ENCODE measurements at places on chromosomes 5 and 9.

- no peak for DNase-seq
Observed at GRCh38 chr9:126485662-126486061, 128.1 kb upstream of the LMX1B start.

- no peak for DNase-seq
Observed at GRCh38 chr5:13412040-13412595, 532.4 kb downstream of the DNAH5 start.

GRCh38 chr9:21709464-21710058 is 92.9 kb upstream of the MTAP start:
- DNase-seq = peak; percentile 80

DNA sequence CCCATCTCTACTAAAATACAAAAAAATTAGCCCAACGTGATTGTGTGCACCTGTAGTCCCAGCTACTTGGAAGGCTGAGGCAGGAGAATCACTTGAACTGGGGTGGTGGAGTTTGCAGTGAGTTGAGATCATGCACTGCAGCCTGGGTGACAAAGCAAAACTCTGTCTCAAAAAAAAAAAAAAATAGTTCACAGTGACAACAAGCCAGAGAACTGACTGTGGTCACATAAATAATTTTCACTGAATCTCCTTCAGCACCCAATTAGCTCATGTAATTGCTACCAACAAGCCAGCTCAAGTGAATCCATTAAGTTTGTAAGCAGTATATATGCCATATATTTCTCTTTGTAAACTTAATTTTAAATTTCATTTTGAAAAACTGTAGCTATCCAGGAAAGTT is 14.5 kb upstream of the AFAP1L1 start:
- no peak for DNase-seq

DNA sequence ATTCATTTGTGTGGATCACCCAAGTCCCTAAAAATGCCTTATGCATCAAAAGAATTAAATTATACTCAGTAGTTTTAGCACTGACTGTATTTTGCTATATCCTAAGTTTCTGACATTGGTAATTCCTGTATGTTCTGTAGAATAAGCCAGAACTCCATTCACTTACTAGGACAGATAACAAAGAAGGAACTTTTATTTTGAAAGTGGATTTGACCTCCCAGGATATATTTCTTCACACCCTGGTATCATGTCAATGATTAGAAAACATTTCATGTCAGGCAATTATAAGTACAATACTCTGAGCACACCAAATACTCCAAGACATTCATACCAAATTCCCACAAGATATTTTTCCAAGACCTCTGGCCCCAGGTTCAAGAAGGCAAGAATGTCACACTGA is 28.7 kb upstream of the MYOT start:
- no peak for DNase-seq

DNA sequence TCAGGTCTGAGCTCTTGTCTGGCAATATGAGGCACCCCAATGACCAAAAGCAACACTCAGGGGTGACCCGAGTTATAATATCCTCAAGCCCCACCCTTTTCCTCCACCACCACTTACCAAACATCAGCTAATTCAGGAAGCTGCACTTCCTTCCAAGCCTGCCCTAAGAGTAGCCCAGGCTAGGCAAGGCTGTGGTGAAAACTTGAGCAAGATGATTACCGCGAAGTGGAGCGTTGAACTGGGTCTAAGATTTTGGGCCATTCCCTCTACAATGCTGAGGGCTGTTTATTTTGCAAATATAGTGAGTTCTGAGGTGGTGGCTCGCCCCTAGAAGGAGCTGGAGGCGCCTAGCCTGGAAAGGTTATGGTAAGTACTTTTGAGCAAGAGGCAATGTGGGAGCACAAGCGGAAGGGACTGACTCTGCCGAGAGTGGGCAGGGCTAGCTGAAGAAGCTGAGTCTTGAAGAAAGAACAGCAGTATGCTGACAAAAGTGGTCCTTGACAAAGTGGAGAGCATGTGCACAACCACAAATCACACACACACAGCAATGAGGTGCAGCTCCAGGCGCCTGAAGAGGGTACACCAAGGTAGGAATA is at the start of gene HK3:
TSS of gene HK3 (minus strand) at position 51 of the 596 bp plus-strand sequence. CDS start 3,187 bp downstream, outside the sequence.
- DNase-seq = peak; percentile 66

DNA sequence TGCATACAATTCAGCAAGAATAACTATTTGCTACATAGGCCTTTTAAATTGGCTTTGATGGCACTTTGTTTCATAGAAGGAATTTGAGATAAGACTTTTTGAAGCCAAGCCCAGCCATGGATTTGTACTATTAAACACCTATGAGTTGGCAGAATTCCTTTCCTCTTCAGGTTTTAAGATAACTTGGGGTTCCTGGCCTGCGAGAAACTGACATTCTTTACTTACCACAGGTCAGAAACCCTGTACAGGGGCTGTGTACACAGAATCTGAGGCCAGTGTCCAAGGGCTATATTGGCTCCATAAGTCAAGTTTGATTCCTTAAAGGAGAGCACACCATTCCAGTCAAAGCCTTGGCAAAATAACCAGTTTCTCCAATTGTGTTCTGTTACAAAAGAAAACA is 10.8 kb upstream of the BTNL3 start:
- DNase-seq = no peak

- DNase-seq = no peak
Observed at GRCh38 chr9:72533322-72533721, 11.9 kb downstream of the TMC1 start.

DNA sequence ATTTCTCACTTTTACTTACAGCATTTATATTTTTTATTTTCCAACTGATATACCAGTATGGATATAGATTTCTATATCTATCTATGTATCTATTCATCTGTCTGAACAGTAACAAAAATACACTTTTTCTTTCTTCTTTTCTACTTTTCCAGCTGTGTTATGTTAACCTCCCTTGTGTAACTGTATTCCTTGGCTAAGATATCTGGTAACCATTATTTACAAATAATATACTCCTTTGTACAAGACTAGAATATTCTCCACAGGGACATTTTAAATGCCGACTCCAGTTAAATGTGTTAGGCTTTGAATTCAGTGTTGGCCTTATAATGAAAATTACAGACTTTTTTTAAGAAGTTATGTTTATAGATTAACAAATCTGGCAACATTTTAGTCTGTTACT is 168.7 kb downstream of the XRCC4 start:
- no peak for DNase-seq

DNA sequence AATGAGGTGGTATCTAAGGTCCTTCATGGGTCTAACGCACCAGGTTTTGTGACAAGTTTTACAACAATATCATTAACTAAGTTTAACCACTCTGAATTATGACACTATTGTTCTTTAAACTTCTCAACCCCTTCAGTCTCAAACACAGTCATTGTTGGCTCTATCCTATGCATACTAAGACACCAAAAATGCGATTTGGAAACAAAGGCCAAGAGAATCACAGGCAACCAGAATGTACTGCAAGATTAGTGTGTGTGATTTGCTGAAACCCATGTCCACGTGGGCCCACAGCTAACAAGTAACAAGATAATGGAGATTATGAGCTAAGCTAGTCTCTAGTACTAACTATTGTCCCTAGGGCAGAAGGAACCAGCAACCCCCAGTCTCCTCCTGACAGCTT is 142.2 kb upstream of the RANBP3L start:
- DNase-seq = no peak

GRCh38 chr9:15157381-15157780 is 149.6 kb downstream of the TTC39B start:
- DNase-seq = no peak
